ENCODE measurements at places on chromosomes 3 and 15. TPM values are rescaled to one million over a fixed set of nuclear protein-coding genes. Genes with fewer than 3 reads are reported as not detected.

Gene LDHAL6B
- not detected for total RNA-seq

Gene BAHD1
- total RNA-seq = 4.6 TPM

Gene INSYN1
- not detected for total RNA-seq

Gene RBP2
- total RNA-seq = not detected

Gene CPEB1
- total RNA-seq = 15.8 TPM

Gene SEMA5B
- total RNA-seq = 0.07 TPM

Gene ANKRD63
- total RNA-seq = not detected

Gene ECT2
- 61.7 TPM for total RNA-seq

Gene DNAH12
- 0.07 TPM for total RNA-seq

Gene PLSCR5
- total RNA-seq = not detected

Gene CCDC39
- total RNA-seq = not detected

Gene MUC20
- 0.17 TPM for total RNA-seq

Gene IMPG2
- total RNA-seq = not detected

Gene TMEM158
- total RNA-seq = 3.2 TPM

Gene SCN11A
- total RNA-seq = 0.03 TPM

Gene COL8A1
- 36.4 TPM for total RNA-seq

Gene PTH1R
- total RNA-seq = 3.1 TPM

Gene SNRK
- 11.5 TPM for total RNA-seq

Gene B3GNT5
- total RNA-seq = 7.9 TPM

Gene PIAS1
- 26.2 TPM for total RNA-seq

Gene RFC4
- 74.0 TPM for total RNA-seq

Gene P2RY13
- not detected for total RNA-seq

Gene SLC12A1
- total RNA-seq = not detected

Gene STARD9
- 0.41 TPM for total RNA-seq

Gene IL5RA
- not detected for total RNA-seq

Gene CCDC54
- not detected for total RNA-seq

Gene PIGZ
- total RNA-seq = 12.7 TPM

Gene CPN2
- total RNA-seq = not detected

Gene NAALADL2
- 11.7 TPM for total RNA-seq

Gene HGD
- 81.7 TPM for total RNA-seq

Gene ZNF662
- not detected for total RNA-seq

Gene NUTM1
- total RNA-seq = not detected
